Stimulated activated CD4-positive, alpha-beta T cell treated with anti-CD3 and anti-CD28 coated beads, Interleukin-1b, Interleukin-23, amount 100 ng/mL, for 1 hour (primary cell): ENCODE measurements at places on chromosomes 2 and 18.

GRCh38 chr18:75554644-75555185 lies 127.2 kb upstream of the SMIM21 start:
- DNase-seq, result no peak

DNA sequence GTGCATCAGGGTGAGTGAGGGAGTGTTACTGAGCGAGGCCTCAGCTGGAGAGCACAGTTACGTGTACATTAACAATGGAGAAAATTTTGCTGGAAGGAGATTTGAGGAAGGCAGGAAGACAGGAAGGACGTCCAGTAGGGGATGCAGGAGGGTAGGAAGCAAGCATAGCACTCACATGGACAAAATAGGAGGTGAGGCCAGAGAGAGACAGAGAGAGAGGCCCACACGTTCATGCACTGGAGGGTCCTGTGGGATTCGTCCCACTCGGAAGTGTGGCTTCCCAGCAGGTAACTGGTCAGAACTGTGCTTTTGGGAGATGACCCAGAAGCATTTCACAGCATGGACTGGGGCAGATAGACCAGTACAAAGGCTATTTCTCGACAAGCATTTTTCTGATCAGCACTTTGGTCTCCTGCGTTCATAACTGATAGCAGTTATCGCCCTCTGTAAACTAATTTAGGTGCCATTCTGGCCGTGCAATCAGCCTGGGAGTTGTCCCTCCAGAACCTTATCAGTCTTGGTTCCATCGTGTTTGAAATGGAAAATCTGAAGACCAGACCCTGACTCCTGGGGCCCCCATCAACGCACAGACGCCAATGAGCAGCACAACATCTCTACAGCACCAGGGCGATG lies 5.7 kb downstream of the LCT start:
- no peak for DNase-seq

DNA sequence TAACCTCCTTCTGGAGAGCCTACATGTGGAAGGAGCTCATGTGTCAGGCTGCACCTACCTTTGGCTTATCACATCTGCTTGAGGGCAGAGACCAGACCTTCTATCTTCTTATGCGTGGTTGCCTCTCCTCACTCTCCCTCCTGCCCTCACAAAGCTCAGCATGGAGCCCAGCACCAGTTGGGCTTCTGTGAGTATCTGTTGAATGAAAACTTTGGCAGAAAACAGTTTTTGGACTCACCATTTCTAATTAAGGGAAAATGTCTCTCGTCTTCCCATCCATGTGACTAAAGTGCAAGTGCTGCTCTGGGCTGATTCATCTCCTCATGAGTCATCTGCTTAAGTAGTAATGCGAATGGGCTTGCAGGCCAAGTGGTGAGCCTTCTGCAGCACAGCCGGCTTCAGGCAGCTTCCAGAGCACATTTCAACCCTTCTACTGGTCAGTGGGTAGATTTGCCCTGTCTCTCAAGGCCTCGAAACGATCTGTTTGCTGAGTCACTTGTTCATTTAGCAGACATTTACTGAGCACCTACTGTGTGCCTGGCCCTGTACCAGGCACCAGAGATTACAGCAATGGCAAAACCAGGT lies 102.6 kb downstream of the VSNL1 start:
- no peak for DNase-seq

- no peak for DNase-seq
Measured at GRCh38 chr2:152454960-152455359, 120.0 kb downstream of the FMNL2 start.

- no peak for DNase-seq
Measured at GRCh38 chr2:96866149-96866548, 3.7 kb downstream of the SEMA4C start.

GRCh38 chr18:40738321-40738880 lies 1216.6 kb upstream of the PIK3C3 start:
- DNase-seq, result no peak

- DNase-seq, result no peak
Measured at GRCh38 chr2:108961796-108962195, 27.2 kb downstream of the EDAR start.

- no peak for DNase-seq
Measured at GRCh38 chr2:77270433-77270832, 251.7 kb downstream of the LRRTM4 start.

GRCh38 chr2:174039551-174040416 lies 74.6 kb upstream of the SP3 start:
- peak; percentile 58 for DNase-seq

DNA sequence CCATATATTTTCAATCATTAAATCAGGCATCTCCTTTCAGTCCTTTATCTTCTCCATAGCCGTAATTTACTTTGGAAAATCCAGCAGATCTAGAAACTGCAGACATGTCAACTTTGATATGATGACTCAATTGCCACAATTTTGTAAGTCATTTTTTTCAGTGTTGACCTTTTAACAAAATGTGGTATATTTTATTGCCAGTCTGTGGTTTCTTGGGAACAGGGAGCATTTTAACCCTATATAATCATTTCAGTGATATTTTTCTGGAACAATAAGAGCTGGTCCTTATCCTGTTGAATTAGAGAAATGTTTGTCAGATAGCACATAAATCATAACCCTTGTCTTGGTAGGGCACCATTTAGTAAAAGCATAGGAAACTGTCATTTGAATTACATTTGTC lies 90.9 kb upstream of the UBXN4 start:
- no peak for DNase-seq

- no peak for DNase-seq
Measured at GRCh38 chr18:3742541-3742940, 292.6 kb downstream of the TGIF1 start.

- no peak for DNase-seq
Measured at GRCh38 chr2:180679693-180680092, 300.7 kb upstream of the UBE2E3 start.
